ENCODE measurements at places on chromosomes 13 and 19. TPM values are rescaled to one million over a fixed set of nuclear protein-coding genes. Genes with fewer than 3 reads are reported as not detected.

GRCh38 chr19:1510442-1510806 is 2.4 kb downstream of the ADAMTSL5 start:
- no peak overlapping the region for H3K27ac ChIP-seq
- peaks cover 11% of the 10 kb centered on the region for H3K36me3 ChIP-seq
- no peak for DNase-seq
- peaks cover 6% of the 10 kb centered on the region for H3K4me1 ChIP-seq
- H3K27me3 ChIP-seq = no peaks in the 10 kb centered on the region

GRCh38 chr13:33087790-33088189 is 71.6 kb downstream of the KL start:
- H3K27me3 ChIP-seq = no peaks in the 10 kb centered on the region
- H3K4me3 ChIP-seq = no peak overlapping the region
- no peak for DNase-seq
- no peaks in the 10 kb centered on the region for H3K4me1 ChIP-seq
- no peaks in the 10 kb centered on the region for H3K36me3 ChIP-seq
- H3K27ac ChIP-seq = no peak overlapping the region

- no peak overlapping the region for H3K4me3 ChIP-seq
- no peak for DNase-seq
These were observed 54.4 kb upstream of the RGCC start for GRCh38 chr13:41402691-41403511.

DNA sequence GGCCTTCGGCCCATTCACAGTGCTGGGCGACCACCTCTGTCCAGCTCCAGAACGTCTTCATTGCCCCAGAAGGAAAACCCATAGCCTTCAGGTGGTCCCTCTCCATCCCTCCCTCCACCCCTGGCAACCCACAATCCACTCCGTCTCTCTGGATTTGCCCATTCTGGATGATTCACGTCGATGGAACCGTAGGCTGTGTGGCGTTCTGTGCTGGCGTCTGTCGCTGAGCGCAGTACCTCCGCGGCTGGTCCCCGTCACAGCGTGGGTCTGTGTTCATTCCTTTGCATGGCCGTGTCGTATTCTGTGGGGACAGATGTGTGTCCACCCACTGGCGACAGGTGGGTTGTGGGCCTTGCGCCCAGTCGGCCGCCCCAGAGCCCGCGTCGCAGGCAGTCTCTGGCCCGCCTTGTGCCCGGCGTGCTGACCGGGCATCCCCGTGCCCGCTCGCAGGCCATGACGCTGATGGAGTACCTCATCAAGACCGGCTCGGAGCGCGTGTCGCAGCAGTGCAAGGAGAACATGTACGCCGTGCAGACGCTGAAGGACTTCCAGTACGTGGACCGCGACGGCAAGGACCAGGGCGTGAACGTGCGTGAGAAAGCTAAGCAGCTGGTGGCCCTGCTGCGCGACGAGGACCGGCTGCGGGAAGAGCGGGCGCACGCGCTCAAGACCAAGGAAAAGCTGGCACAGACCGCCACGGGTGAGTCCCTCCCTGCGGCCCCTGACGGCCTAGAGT is 10.1 kb downstream of the EPN1 start:
- no peak for DNase-seq
- H3K36me3 ChIP-seq = peaks cover 59% of the 10 kb centered on the region
- H3K4me1 ChIP-seq = peaks cover 5% of the 10 kb centered on the region
- no peak overlapping the region for H3K27ac ChIP-seq
- no peak overlapping the region for H3K4me3 ChIP-seq

GRCh38 chr19:18168673-18169381 is 4.8 kb upstream of the IFI30 start:
- DNase-seq = no peak
- H3K4me3 ChIP-seq = no peak overlapping the region
- H3K27ac ChIP-seq = no peak overlapping the region
- peaks cover 3% of the 10 kb centered on the region for H3K4me1 ChIP-seq
- H3K27me3 ChIP-seq = no peaks in the 10 kb centered on the region
- peaks cover 33% of the 10 kb centered on the region for H3K36me3 ChIP-seq

GRCh38 chr13:111047326-111047725 is 67.8 kb upstream of the ARHGEF7 start:
- no peaks in the 10 kb centered on the region for H3K27me3 ChIP-seq
- DNase-seq = no peak
- peak overlapping the region; percentile 8 for H3K27ac ChIP-seq
- no peak overlapping the region for H3K4me3 ChIP-seq
- H3K4me1 ChIP-seq = peaks cover 10% of the 10 kb centered on the region

DNA sequence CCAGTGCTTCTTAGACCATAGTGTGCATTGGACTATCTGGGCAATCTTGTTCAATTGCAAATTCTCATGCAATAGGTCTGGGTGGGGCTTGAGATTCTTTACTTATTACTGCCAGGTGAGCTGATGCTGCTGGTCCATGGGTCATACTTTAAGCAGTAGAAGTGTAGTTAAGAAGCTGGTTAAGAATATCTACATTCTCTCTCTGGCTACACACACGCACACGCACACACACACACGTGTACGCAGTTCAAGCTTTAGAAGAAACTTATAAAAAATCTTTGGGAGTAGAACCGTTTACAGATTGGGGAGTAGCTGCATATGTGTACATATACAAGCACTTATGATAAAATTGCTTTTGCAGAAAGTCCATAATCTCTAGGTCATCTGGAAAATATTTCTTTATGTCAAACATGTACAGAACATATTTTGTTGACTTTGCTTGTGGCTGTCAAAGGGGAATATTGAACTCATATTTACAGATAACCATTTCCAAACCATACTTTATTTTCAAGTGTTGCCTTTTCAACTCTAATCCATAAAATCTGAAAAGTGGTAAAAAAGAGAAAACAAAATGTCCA is 99.7 kb downstream of the GPC6 start:
- H3K36me3 ChIP-seq = no peaks in the 10 kb centered on the region
- no peaks in the 10 kb centered on the region for H3K27me3 ChIP-seq
- DNase-seq = no peak
- H3K27ac ChIP-seq = no peak overlapping the region

- DNase-seq = peak; percentile 33
- peak overlapping the region; percentile 8 for H3K27ac ChIP-seq
- H3K36me3 ChIP-seq = peaks cover 56% of the 10 kb centered on the region
- no peak overlapping the region for H3K4me3 ChIP-seq
- no peaks in the 10 kb centered on the region for H3K27me3 ChIP-seq
These were observed 17.5 kb downstream of the CUL4A start for GRCh38 chr13:113226873-113227450.

- H3K27me3 ChIP-seq = no peaks in the 10 kb centered on the region
- peaks cover 88% of the 10 kb centered on the region for H3K36me3 ChIP-seq
- no peak for DNase-seq
- 0 out of 2 replicates have a peak, but pooled peaks cover 2% of the 10 kb centered on the region for H3K4me1 ChIP-seq
These were observed 18.0 kb downstream of the CAPN12 start for GRCh38 chr19:38726284-38726673.

KCTD15 gene
- 16.3 TPM for total RNA-seq

MADCAM1 gene
- not detected for total RNA-seq

KHSRP gene
- total RNA-seq = 31.9 TPM

SPRED3 gene
- 0.90 TPM for total RNA-seq

MBD3L3 gene
- total RNA-seq = not detected

ZNF709 gene
- 4.2 TPM for total RNA-seq

Measured in IMR-90 (cell line).